ENCODE measurements at places on chromosomes 7 and 10. TPM values are rescaled to one million over a fixed set of nuclear protein-coding genes. Genes with fewer than 3 reads are reported as not detected.

The PSMA2 gene
- 36.2 TPM for total RNA-seq

The MKRN1 gene
- total RNA-seq, result 61.3 TPM

DNA sequence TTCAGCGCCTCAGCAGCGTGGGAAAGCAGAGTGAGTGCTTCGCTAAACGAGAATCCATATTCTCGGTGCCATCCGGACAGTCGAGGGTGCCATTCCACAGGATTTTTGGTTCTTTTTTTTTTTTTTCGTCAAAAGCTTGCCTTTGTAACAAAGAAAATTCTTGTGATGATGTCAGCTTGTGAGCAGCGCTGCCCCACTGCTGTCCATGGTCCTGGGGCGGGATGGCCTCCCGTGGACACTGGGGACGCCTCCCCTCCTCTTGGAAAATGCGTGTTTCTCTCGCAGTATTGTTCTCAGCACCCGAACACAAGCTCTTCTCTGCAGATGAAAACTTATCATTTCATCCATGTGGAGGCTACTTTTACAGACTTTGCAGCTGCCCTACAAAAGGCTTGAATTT lies 477.4 kb downstream of the TCERG1L start:
- no peaks in the 10 kb centered on the region for H3K4me1 ChIP-seq
- H3K36me3 ChIP-seq, result no peaks in the 10 kb centered on the region
- DNase-seq, result no peak
- H3K27me3 ChIP-seq, result no peaks in the 10 kb centered on the region
- H3K27ac ChIP-seq, result no peak overlapping the region

DNA sequence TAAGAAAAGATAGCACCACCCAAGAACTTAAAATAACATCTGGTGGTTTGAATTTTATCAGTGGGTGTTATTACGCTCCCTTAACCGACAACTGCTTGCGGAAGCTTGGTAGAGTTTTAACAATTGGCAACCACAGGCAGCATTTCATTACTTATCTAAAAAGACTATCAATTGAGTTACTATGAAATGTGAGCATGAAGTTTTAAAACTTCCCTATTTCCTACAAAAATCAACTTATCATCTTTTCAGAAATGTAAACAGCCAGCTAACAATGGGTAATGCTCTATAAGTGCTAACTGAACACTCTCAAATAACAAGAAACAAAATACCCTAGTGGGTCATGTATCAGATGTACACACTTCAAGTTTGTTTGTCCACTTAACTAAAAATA lies 68.8 kb downstream of the OSBPL3 start:
- H3K4me3 ChIP-seq, result no peak overlapping the region
- DNase-seq, result no peak
- no peak overlapping the region for H3K27ac ChIP-seq
- no peaks in the 10 kb centered on the region for H3K27me3 ChIP-seq

- no peak overlapping the region for H3K4me3 ChIP-seq
- DNase-seq, result peak; percentile 32
- no peak overlapping the region for H3K27ac ChIP-seq
- no peaks in the 10 kb centered on the region for H3K36me3 ChIP-seq
Observed at GRCh38 chr10:76033457-76034196, 602.2 kb downstream of the LRMDA start.

GRCh38 chr7:130901209-130901783 lies 167.3 kb upstream of the KLF14 start:
- H3K4me3 ChIP-seq, result no peak overlapping the region
- DNase-seq, result peak; percentile 60
- H3K4me1 ChIP-seq, result peaks cover 67% of the 10 kb centered on the region

GRCh38 chr7:52936750-52937149 lies 98.7 kb upstream of the POM121L12 start:
- no peak overlapping the region for H3K27ac ChIP-seq
- no peak for DNase-seq
- no peak overlapping the region for H3K4me3 ChIP-seq
- no peaks in the 10 kb centered on the region for H3K27me3 ChIP-seq
- H3K36me3 ChIP-seq, result no peaks in the 10 kb centered on the region
- no peaks in the 10 kb centered on the region for H3K4me1 ChIP-seq

- DNase-seq, result no peak
- no peaks in the 10 kb centered on the region for H3K27me3 ChIP-seq
- no peak overlapping the region for H3K4me3 ChIP-seq
Observed at GRCh38 chr10:108014145-108014901, 849.8 kb upstream of the SORCS1 start.

DNA sequence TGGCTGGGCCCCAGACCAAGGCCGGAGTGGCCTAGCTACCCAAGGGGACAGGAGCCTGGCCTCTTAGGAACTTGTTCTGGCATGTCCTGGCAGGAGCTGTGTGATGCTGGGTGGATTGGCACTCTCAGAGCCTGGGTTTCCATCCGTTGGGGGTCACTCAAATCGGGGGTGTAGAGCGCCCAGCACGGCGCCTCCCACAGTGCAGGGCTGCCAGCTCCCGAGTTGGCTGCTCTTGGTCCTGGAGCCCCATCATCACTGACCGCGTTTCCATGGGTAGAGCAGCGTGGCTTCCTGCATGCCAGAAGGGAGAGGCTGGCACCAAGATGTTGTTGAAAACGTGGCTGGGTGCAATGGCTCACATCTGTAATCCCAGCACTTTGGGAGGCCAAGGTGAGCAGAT lies 70.3 kb downstream of the UNCX start:
- H3K36me3 ChIP-seq, result no peaks in the 10 kb centered on the region
- peak; percentile 2 for DNase-seq
- H3K4me1 ChIP-seq, result no peaks in the 10 kb centered on the region
- no peak overlapping the region for H3K27ac ChIP-seq

DNA sequence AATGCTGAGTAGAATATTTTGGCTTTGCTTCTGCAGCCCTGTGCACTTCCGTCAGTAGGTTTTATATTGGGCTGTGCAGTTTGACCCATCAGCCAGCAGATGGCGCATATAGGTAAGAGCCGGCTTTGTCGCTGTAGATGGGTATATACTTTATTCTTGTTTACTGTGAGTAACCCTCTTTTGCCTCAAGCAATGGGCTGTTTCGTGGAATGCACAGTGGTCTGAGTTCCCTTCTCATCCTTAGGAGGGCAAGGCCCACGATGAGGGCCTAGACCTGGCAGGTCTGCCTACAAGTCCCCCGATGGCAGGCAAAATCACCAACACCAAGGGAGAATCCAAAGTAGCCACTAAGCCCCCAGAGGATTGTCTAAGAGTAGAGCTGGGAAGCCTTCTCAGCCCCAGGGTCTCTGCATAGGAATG lies 1002.9 kb upstream of the KCND2 start:
- peak; percentile 25 for DNase-seq
- no peak overlapping the region for H3K4me3 ChIP-seq
- H3K27ac ChIP-seq, result no peak overlapping the region

GRCh38 chr7:77475181-77475580 lies 59.0 kb upstream of the GSAP start:
- no peak overlapping the region for H3K4me3 ChIP-seq
- no peaks in the 10 kb centered on the region for H3K36me3 ChIP-seq
- no peaks in the 10 kb centered on the region for H3K4me1 ChIP-seq
